ENCODE measurements at places on chromosomes 7 and 10.

- no peak for DNase-seq
Observed at GRCh38 chr7:159062569-159062968, 82.1 kb downstream of the VIPR2 start.

DNA sequence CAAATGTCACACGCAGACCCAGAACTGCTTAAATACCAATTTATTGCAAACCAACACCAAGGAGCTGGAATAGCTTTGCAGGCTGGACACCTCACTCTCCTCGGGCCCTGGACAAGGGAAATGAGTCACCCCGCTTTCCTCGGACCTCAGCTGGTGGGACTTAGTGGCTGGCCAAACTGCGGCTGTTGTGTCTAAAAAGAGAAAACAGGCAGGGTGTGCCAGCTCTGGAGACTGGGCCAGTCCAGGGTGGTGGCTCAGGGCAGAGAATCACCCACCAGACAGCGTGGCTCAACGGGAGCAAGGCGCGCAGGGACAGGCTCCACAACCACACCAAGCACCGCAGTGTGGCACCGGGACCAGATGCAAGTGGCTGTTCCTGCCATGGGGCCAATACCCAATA is 58.2 kb upstream of the CAMK2B start:
- no peak for DNase-seq

DNA sequence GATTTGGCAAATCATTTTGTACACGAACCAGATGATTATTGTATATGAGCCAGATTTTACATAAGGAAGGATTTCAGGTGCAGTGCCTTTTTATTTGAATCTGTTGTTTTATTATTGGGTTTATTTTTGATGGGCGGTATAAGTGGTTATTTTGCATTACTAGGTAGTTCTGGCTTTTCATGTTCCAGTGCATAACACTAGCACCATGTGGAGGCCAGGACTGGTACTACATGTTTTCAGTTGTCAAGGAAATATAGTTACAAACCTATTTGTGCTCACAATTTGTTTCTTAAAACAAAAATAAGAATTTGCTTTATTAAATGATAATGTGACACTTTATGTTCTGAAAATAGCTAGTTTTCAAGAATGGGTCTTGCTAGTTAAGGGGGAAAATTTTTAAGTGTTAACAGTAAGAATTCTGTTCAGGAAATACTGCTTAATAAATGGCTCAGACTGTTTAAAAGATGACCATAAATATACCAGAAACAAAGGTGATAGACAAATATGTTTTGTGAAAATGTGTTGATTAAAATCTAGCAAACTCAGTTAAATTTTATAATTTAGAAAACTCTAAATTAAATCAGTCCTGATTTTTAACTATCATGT is 7.1 kb upstream of the SEMA3E start:
- no peak for DNase-seq

DNA sequence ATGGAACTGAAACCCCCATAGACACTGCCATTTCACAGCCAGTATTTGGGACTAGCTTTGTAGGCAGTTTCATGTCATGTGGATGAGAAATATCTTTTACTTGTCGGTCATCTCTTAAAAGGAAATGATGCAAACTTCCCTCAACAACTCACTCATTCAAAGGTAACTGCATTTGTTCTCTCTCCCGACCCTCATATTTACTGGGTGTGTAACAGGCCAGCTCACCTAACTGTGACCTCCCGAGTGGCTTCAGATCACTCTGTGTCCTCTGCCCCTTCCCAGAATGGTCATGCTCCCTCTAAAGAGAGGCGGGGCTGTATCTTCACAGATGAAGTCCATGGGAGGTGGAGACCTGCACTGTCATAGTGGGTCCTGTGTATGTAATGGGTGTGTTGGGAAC is 14.7 kb downstream of the LRRC18 start:
- DNase-seq = no peak

DNA sequence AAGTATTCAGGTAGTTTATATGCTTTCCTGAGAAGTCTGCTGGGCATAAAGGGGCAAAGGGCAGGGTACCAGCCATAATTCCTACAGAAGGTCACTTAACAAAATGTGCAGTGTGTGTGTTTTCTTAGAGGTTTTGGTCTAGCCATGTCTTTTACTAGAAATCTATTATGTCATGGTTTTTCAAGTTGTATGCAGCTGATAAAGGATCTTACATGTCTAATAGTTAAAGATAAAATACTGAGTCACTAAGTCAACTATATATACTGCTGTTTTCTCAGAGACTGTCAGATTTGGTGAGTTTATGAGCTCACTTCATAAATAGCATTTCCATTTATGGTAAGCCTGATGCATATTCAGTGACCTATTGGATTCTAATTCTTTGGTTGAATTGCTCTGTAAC is 7.7 kb downstream of the CASP2 start:
- DNase-seq = no peak

GRCh38 chr10:17527514-17528146 is 73.2 kb upstream of the ST8SIA6 start:
- DNase-seq = no peak

- no peak for DNase-seq
Observed at GRCh38 chr7:158272091-158272490, 315.5 kb downstream of the PTPRN2 start.

DNA sequence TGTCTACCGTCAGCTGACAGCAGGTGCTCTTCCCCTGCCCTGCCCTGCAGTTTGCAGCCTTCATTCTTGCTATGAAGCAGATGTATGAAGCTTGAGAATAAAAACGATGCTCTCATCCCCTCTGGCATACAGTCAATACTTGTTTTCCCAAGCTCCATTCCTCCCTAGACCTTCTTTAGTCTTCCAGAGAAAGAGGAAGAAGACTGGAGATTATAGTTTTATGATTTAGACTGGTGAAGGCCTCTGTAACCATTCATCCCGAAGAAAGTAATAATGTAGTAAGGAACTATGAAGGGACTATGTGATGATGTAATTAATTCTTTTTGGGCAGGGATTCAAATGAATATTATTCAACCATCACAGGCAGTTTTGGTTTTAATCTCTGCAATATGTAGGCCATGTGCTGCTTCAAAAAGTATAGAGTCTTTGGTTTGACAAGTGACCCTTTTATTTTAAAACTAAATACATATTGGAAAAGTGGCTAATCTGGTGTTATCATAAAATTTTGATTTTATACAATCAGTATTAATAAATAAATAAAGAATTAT is 242.4 kb upstream of the KIAA1217 start:
- no peak for DNase-seq

DNA sequence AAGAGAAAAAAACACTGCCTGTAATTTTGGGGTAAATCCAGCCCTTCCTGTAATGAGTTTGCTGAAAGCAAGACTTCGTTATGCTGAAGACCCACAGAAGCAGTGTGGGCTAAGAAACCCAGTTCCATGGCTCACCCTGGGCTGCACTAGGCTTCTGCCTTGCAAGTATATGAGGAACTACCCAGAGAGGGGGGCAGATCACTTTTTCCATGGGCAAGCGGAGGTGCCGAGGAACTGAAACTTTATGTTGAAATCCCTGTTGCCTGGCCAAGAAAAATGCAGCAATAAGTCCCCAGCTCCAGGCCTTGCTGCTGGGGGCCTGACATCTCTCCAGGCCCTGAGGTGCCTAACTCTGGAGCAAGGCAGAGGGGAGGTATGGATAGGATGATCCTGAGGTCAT is 8.5 kb downstream of the RASSF4 start:
- DNase-seq = no peak

GRCh38 chr7:7667187-7667586 is 26.6 kb downstream of the UMAD1 start:
- no peak for DNase-seq

DNA sequence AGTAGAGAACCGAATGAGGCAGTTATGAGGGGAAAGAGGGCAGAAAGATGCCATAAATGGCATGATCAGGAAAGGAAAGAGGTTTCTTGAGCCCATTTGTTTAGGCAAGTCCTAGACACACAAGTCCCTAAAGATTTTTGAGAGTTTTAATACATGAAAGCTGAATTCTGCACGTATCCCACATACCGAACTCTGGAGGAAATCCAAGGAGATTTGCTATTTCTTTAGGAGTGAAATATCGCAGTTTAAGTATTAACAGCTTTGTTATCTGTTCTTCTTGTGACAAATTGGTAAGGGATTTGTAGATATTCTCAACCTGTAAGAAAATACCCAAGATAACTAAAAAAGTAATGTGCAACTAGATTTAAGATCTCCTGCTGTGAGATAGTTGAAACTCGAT is 23.7 kb upstream of the CUBN start:
- no peak for DNase-seq

GRCh38 chr7:98276241-98276761 is 5.2 kb upstream of the BRI3 start:
- DNase-seq = no peak

DNA sequence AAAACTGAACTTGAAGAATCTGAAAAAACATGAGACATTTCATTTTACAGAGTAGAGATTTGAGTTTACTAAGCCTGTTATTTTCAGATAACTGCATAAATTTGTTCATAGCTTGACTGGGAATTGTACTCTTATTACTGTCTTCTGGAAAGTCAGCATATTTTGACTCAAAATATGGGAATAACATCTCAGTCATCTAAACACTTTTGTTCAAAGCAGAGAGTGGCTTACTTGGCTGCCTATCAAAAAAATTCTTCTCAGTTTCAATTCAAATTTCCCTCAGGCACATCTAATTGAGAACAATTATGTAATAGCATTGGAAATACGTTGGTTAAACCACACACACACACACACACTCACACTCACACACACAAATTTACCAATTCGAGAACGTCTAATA is 384.6 kb downstream of the ARL4A start:
- DNase-seq = no peak

DNA sequence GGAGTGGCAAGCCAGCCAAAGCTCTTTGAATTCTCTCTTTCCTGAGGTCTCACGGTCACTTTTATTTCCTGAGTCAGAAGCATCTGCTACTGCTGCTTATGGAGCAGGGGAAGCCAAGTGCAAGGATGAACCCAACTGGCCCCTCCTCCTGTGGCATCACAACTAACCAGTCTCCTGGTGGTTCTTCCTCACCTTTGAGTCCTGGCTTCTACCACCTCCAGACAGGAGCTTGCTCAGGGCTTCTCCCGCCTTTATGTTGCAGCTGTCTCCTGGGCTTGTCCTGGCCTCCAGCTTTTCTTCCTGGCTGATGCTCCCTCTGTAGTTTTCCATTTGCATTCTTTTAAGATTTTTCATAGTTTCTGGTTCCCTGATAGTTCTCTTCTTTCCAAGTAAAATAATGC is 349.7 kb upstream of the NRP1 start:
- no peak for DNase-seq

DNA sequence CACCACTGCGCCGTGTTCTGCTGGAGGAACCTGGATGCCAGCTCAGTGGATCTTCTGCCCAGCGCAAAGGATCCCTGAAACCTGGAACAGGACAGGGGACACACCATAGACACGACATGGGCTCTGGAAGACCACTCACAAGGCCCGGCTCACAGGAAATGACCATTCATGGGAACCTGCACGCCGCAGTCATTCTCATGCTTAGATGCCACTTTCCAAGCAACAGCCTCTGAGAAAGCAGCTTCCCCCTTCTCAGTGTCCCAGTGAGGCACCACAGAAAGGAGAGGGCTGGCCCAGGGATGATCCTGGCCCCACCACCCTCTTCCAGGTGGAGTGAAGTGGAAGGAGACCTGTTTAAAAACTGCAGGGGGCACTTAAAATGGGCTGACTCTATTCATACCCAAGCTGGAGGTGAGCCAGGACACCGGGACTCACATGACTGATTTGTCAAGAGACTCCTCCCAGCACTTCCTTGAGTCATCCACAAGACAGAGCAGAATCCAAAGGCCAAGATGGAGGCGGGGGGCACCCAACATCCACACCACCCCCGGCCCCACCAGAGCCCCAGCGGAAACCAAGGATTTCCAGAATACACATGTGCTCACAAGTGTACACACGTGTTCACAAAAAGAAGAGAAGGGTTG is 11.2 kb downstream of the CTBP2 start:
- DNase-seq = no peak

DNA sequence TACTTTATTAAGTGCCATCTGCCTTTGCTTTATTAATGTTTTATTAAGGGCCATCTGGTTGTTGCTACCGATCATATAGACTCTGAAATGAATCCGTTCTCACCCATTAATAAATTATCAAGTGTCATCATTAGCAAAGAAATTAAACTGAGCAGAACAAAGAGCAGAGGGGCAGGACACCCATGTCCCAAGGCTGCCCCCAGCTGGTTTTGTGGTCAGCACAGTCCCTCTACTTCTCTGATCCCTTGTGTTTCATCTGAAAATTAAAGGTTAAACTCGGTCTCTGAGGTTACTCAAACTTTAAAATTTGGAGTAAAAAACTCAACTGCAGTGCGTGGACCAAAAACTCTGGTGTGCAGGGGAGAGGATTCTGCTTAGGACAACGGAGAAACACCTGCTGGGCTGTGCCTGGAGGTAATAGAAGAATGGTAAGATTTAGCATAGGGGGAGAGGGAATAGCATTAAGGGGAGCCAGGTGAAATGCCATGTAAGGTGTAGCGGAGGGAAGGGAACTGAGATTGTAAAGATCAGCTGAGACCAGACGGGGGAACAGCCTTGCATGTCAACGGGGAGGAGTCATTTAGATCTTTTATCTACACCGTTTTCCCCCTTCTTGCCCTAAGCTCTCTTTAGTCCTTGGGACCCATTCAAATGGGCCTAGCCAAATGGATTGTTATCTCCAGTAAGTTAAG is 10.8 kb upstream of the GSDME start:
- no peak for DNase-seq

- DNase-seq = no peak
Observed at GRCh38 chr10:112979927-112980326, 29.9 kb downstream of the TCF7L2 start.

- no peak for DNase-seq
Observed at GRCh38 chr7:91636129-91636724, 244.3 kb downstream of the MTERF1 start.
